ENCODE measurements at places on chromosomes 6 and 20. TPM values are rescaled to one million over a fixed set of nuclear protein-coding genes. Genes with fewer than 3 reads are reported as not detected.

PBOV1 gene
- total RNA-seq: not detected

CCHCR1 gene
- 13.4 TPM for total RNA-seq

TNFRSF6B gene
- 1.6 TPM for total RNA-seq

SIRPD gene
- total RNA-seq: not detected

UBE2C gene
- 7.6 TPM for total RNA-seq

TCP11 gene
- 0.23 TPM for total RNA-seq
